ENCODE measurements at places on chromosomes 5 and 9.

- no peak overlapping the region for H3K4me3 ChIP-seq
- no peaks in the 10 kb centered on the region for H3K36me3 ChIP-seq
- no peaks in the 10 kb centered on the region for H3K4me1 ChIP-seq
- peak; percentile 45 for DNase-seq
- H3K27ac ChIP-seq, result no peak overlapping the region
These were observed 42.8 kb downstream of the CAMSAP1 start for GRCh38 chr9:135864447-135865049.

- H3K27ac ChIP-seq, result no peak overlapping the region
- H3K4me1 ChIP-seq, result peaks cover 18% of the 10 kb centered on the region
- H3K27me3 ChIP-seq, result no peaks in the 10 kb centered on the region
These were observed 297.0 kb upstream of the ACTBL2 start for GRCh38 chr5:57779383-57780223.

- peak overlapping the region; percentile 89 for H3K27ac ChIP-seq
- H3K36me3 ChIP-seq, result no peaks in the 10 kb centered on the region
- H3K27me3 ChIP-seq, result no peaks in the 10 kb centered on the region
- peak overlapping the region; percentile 81 for H3K4me3 ChIP-seq
- DNase-seq, result peak; percentile 67
- peaks cover 9% of the 10 kb centered on the region for H3K4me1 ChIP-seq
These were observed 99.0 kb downstream of the GTF3C4 start for GRCh38 chr9:132768932-132769905.

- H3K4me1 ChIP-seq, result peaks cover 13% of the 10 kb centered on the region
- no peak for DNase-seq
- no peak overlapping the region for H3K4me3 ChIP-seq
These were observed 91.1 kb downstream of the MRPS27 start for GRCh38 chr5:72228960-72229359.

DNA sequence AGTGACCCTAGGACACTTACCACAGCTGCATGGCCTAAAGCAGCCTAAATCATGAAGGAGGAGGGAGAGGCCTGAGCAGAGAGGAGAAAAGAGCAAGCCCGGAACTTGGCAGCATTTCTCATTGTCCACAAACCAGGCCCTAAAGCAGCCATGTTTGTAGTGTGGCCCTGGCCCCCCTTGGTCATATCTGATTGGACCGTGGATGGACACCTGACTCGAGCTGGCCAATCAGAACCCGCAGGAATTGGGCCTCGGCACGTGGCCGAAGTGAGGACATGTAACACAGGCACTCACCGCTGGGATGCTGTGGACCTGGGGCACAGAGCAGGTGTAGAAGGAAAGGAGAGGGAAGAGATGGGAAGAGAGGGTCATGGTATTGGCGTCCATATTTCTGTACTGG lies 56.9 kb downstream of the ASS1 start:
- no peak overlapping the region for H3K4me3 ChIP-seq
- no peak overlapping the region for H3K27ac ChIP-seq
- peaks cover 28% of the 10 kb centered on the region for H3K36me3 ChIP-seq
- DNase-seq, result no peak
- H3K4me1 ChIP-seq, result no peaks in the 10 kb centered on the region

DNA sequence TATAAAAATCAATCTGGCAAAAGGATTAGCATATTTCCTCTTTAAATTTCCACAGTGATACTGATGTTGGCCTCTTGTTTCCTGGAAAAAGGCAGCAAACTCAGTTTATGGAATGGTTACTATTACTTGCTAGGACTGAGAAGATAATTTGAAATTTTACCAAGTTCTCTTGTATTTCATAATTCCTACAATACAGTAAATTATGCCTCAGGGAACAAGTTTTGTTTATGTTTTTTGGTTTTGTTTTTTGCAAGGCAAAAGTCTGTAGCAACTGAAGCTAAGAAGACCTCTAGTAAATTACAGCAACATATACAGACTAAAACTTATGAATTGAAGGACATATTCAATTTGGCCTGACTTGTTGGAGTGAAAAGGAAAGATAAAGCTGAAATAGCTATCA lies 30.2 kb upstream of the SLCO6A1 start:
- H3K36me3 ChIP-seq, result no peaks in the 10 kb centered on the region
- no peak for DNase-seq
- no peaks in the 10 kb centered on the region for H3K27me3 ChIP-seq
- H3K4me1 ChIP-seq, result no peaks in the 10 kb centered on the region
- no peak overlapping the region for H3K4me3 ChIP-seq

DNA sequence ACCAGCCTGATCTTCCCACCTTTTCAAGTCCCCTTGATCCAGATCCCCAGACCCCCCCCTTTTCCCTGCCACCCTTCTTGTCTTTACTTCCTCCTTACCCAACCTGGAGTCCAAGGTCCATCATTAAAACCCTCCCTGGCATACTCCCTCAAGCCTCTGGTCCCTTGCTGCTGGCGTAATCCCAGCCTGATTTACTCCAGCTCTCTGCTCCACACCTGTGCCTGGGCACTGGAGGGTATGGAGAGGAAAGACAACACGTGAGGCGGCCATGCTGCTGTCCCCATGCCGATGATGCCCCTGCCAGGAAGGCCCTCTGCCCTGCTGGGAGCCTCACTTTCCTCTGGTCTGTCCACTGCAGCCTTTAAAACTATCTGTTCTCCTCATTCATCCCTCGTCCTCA lies 5.1 kb downstream of the B4GALT7 start:
- H3K4me1 ChIP-seq, result peaks cover 15% of the 10 kb centered on the region
- H3K4me3 ChIP-seq, result no peak overlapping the region
- H3K36me3 ChIP-seq, result no peaks in the 10 kb centered on the region
